ENCODE measurements at places on chromosomes 6 and 20.

DNA sequence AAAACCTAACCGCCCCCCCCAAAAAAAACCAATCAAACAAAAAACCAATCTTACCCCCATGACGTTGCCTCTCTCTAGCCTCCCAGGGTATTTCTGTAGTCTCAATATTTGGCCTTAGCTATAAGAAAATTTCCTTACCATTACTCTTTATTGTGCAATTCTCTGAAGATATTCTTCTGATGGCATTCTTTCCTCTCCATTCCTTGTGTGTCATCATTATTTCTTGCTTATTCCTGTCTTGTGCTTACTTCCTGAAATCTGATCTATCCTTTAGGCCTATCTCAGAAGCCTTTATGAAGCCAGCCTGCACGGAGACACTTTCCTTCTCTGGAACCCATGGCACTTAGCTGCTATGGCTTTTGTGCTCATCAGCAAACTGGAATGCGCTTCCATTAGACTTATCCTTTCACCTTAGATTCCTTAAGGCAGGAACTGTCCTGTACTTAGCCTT lies 65.9 kb upstream of the DDR1 start:
- peak; percentile 83 for DNase-seq

DNA sequence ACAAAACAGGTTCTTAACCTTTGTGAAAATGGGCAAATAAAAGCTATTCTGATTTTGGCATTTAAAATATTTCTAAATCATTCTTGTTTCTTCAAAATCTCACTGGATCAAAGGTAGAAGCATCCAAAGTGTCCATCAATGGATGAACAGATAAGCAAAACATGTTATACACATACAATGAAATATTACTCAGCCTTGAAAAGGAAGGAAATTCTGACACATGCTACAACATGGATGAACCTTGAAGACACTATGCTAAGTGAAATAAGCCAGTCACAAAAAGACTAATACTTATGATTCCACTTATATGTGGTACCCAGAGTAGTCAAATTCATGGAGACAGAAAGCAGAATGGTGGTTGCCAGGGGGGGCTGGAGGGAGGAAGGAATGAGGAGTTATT lies 45.9 kb downstream of the SNX14 start:
- no peak for DNase-seq

GRCh38 chr20:39674842-39675241 lies 712.7 kb downstream of the DHX35 start:
- DNase-seq: no peak

DNA sequence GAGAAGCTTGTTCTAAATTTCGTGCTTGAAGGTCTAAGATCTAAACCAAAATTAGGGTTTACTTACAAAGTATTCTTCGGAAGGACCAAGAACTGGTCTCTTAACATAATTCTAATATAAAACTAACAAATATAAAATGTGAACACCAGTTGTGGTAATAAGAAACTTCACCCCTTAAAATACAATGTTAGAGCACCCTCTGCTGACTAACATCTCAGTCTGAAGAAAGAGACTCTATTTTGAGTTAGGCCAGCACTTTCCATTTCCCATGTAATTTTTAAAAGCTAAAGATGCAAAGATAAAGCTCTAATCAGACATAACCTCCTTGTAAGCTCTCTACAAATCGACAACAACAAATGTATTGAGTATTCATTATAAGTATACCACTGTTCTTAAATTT lies 24.6 kb downstream of the ATG5 start:
- DNase-seq: peak; percentile 58

DNA sequence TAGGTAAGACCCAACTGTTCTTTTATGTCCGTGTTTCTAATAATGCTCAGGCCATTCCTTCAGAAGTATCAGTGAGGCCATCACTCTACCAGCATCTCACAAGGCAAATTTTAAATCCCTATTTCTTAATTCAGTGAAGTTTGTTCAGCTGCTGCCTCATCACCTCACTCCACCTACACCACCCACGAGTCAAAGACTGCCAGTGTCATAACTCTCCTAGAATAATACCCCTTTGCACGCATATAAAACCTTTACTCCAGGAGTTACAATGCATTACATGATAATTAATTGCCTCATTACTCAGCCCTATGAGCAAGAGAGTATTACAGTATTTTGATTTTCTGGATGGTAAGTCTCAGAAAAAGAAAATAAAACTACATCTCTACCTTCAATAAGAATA lies 793.6 kb downstream of the TFAP2A start:
- DNase-seq: peak; percentile 52

GRCh38 chr20:32203356-32204204 lies 4.0 kb downstream of the PLAGL2 start:
- DNase-seq: no peak

GRCh38 chr6:30887901-30888815 lies 3.8 kb downstream of the DDR1 start:
- DNase-seq: peak; percentile 82

- no peak for DNase-seq
These were observed 107.3 kb downstream of the PRND start for GRCh38 chr20:4828830-4829513.

GRCh38 chr6:22632581-22633145 lies 63.3 kb downstream of the HDGFL1 start:
- no peak for DNase-seq

GRCh38 chr6:13038315-13038714 lies 290.0 kb downstream of the TBC1D7 start:
- no peak for DNase-seq

DNA sequence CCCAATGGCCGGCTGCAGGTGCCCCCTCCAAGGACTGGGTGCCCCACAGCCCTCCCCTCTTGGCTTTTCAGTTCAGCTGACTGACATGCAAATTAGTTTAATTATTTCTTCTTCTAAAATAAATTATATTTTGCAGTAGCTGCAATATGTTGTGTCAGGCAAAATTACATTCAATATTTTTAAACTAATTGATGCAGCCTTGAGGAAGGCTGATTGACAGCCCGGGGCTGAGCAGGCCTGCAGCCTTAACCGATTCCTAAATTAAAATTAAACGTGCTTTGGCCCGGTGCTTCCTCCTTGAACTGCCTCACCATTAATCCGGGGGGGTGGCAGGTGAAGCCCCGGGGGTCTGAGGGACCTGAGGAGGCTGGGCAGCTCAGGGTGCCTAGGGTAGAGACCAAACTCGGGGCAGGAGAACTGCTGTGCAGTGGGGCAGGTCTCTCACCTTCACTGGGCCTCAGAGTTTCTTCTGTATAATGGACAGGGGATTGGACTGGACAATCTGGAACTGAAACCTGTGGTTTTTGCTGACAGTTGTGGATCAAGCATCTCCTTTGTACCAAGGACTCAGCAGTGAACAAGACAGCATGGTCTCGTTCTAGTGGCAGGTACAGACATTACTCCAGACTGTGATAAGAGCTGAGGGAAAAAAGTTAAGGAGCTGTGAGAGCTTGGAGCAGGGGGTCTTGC lies 72.5 kb downstream of the CD40 start:
- DNase-seq: no peak
